Upper lobe of left lung (tissue), 6 donors: ENCODE measurements at places on chromosomes 6 and 20. TPM values are rescaled to one million over a fixed set of nuclear protein-coding genes. Genes with fewer than 3 reads are reported as not detected.

GRCh38 chr6:134564705-134565104, 246.8 kb upstream of the SGK1 start:
- no peak for DNase-seq

DNA sequence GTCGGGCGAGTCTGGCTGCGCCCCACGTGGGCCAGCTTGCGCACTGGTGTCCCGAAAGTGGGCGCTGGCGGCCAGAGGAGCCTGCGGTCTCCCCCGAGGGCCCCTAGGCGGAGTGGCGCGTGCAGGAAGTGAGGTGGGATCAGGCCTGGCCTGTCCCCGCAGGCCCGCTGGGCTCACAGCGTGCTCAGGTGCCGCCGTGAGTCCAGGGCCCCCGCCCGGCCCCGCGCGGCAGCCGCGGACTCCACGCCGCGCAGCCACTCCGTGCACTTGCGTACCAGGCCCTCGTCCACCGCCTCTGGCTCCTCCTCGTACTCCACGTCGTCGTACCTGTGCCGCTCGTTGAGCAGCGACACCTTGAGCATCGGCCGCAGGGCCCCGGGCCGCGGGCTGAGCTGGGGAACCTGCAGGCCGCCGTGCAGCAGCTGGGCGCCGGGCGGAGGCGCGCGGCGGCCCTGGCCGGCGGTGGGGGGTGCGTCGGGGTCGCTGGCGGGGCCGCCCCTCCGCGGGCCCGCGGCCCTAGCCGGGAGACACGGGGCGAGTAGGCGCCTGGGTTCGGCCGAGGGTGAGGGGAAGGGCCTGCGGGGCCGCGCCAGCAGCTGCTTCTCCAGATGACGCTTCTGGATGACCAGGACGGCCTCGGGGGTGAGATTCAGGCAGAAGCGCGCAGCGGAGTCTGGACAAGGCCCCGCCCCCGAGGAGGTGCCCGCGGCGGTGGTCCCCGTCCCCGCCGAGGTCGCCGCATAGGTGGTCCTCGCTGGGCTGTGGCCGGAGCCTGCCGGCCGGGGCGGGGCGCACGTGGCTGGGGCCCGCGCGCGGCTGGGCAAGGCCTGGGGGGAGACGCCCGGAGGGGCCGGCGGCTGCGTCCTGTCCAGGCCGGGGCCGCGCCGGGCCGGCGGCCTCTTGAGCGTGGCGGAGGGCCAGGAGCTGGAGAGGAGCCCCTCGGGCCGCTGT, 835 bp downstream of the PRR18 start:
- DNase-seq: no peak

DNA sequence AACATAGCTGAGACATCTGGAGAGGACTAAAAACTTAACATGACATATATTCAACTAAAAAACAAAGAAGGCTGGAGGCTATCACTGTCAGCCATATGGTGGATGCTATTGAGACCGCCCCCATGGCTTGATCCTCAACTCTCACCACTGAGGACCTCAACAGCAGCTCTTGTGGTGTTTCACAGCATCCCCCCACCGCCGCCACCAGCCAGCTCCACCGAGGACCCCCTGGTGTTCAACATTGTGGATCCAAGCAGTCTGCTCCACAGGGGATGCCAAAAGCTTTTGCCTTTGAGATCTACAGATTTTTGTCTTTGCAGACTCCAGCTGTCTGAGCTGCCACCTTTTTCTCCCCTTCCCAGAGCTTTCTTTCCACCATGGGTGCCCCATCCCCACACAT, 64.6 kb downstream of the NUS1 start:
- DNase-seq: peak; percentile 25

- DNase-seq: no peak
Measured at GRCh38 chr6:139316622-139317317, 25.0 kb upstream of the TXLNB start.

GRCh38 chr6:12593771-12594529, 122.6 kb upstream of the PHACTR1 start:
- peak; percentile 68 for DNase-seq

DNA sequence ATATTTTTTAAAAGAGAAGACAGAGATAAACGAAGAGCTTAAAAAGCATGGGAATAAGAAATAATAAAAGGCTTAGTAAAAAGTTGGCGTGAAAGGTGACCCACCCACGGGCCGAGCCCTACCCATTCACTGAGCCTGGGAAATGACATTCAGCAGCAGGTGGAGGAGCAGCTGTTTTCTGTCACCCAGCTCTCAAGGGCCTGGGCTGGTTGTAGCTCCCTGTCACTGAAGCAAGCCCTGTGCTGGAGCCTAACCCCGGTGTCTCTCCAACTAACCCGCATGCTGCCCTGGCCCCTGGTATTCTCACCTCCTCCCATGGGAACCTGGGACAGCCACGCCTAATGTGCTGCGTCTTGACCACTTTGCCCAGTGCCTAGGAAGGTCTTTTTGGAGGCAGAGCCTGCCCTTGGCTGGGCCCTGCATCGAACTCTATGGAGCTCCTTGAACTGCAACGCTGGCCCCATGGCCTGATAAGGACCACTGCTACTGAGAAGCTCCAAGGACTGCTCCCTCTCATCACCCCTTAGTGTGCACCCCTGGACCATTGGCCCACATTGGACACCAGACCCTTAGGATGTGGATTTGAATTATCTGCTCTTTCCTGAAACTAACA, 68.8 kb upstream of the IYD start:
- no peak for DNase-seq

DNA sequence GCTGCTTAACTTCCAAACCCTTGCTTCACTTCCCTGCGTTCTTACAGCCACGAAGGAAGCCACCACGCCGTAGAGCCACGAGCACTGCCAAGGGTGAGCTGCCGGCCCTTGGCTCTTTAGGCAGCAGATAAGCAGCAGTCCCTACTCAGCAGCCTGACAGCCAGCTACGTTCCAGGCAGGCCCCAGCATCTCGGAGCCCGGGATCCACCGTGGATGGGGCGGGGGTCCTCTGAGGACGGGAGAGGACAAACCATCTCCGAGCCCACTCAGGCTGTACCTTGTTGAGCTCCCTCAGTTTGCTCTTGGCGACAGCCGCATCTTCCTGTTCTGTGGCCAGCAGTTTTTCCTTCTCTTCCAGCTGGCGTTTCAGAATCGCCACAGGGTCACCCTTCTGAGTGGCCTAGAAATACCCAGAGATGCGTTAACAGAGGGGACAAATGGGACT, 40.5 kb downstream of the RRBP1 start:
- DNase-seq: no peak

- no peak for DNase-seq
Measured at GRCh38 chr6:22471132-22471690, 98.2 kb upstream of the HDGFL1 start.

GRCh38 chr20:55893031-55893430, 112.3 kb downstream of the CBLN4 start:
- no peak for DNase-seq

GRCh38 chr6:148192310-148192709, 150.3 kb upstream of the SASH1 start:
- peak; percentile 29 for DNase-seq

DNA sequence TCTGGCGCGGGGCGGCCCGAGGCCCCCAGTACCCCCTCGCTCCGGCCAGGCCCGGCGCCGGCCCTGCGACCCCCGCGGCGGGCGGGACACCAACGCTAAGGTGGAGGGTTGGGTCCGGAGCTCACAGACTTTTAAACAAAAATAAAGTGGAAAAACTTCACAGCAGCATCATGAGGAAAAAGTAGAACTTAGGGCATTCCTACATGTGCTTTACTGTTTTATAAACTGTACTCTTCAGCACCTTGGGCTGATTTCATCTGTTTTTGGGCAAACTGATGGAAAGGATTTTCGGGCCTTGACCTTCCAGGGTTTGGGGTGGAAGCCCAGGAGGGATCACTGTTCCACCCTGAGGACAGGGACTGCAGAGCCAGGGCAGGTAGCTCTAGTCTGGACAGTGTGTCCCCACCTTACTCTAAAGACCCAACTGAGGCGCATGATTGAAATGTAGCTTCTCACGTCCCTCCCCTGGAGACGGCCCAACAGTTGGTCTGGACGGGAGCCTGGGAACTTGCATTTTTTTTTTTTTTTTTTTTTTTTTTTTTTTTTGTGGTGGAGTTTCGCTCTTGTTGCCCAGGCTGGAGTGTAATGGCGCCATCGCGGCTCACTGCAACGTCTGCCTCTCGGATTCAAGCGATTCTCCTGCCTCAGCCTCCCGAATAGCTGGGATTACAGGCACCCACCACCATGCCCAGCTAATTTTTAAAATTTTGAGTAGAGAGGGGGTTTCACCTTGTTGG, 740 bp downstream of the NELFCD start:
- DNase-seq: peak; percentile 20

GRCh38 chr6:14067656-14068055, 49.9 kb upstream of the CD83 start:
- DNase-seq: no peak

DNA sequence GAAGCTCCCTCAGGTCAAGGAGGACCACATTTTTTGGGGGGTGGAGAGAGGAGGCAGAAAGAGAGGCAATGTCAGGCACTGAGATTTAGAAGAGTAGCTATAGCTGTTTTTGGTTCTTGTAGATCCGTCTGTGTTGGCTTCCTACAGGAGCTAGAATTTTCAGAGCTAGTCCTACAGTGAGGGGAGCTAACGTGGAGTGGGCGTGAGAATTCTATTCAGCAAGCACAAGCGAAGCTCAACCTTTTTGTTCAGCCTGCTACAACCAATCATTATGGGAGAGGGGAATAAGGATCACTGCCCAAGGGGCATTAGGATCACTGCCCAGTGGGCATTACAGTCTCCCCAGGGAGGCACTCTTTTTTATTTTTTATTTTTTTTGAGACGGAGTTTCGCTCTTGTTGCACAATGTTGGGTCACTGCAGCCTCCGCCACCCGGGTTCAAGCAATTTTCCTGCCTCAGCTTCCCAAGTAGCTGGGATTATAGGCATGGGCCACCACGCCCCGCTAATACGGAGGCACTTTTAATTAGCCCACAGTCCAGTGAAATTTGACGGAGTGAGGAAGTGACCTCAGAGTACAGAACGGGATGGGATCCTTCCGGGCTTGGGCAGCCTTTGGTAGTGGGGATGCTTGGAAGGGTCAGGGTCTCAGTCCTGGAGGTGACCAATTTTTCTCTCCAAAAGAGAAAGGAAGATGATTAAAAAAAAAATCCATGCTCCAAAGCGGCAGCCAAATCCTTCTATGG, 1.1 kb upstream of the PANK2 start:
- DNase-seq: peak; percentile 38

GRCh38 chr20:58908221-58908620, 55.7 kb downstream of the GNAS start:
- no peak for DNase-seq

- no peak for DNase-seq
Measured at GRCh38 chr6:160043784-160044183, 74.9 kb downstream of the IGF2R start.

DNA sequence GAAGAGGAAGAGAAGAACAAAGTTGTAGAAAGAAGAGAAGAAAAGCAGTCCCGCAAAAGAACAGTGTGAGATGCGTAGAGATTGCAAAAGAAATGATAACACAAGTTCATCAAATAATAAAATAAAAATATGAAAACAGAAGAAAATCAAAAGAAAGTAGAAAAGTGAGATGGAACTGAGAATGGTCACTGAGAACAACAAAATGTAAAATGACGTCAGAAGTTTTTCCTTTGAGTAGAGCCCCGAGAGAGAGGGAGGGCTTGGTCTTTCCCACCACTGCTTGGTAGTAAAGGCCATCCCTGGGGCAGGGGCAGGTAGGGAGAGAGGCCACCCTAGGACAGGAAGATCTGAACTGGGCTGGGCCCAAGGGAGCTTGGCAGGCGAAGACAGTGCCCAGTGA, 533.7 kb downstream of the QKI start:
- no peak for DNase-seq

DNA sequence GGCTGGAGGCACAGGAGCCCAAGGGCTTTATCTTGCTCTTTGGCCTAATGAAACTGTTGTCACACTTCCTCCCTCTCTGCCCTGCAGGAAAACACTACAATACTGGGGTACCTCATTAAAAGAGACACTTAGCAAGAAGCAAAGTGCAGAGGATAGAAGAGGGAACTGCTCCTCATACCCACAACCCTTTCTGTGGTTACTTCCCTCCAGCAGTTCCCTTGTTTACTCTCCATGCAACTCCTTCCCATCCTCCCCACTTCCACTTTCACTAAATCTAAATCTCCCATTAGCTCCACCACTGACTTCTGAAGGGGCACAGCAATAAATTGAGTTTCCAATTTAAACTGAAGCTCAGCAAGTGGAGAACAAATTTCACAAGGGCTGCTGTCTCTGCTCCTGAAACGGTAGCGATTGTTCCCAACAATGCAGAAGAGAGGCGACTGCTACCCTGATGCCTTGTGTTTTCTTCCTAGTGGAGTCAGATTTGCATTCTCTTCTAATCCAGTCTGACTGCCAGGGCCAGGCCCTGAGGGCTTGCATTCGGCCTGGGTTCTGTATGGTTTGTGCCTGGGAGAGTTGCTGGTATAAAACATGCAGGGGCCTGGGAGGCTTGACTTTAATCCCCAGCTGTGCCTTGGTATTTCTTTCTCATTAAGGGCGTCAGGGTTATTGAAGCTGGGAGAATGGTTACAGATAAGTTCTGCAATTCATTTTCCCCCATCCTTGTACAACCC, 454.7 kb downstream of the TFAP2B start:
- peak; percentile 22 for DNase-seq

- no peak for DNase-seq
Measured at GRCh38 chr6:43203029-43203717, 21.2 kb downstream of the CUL9 start.

GRCh38 chr20:58875541-58876134, 23.1 kb downstream of the GNAS start:
- DNase-seq: no peak

DNA sequence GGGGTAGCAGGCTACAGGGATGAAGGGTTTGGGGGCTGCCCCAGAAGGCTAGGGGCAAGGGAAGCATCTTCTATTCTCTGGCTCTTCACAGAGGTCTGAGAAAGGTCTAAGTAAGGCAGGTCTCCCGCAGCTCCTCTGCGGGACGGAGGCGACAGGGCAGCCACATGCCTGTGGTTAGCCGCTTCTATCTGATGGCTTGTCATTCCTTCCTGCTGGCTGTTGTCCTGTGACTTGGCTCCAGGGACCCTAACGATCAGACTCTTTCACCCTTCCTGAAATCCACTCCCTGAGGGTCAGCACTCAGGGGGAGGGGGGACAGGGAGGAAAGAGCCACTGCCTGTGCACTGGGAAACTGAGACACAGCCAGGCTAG, 673 bp downstream of the CST7 start:
- DNase-seq: no peak

DNA sequence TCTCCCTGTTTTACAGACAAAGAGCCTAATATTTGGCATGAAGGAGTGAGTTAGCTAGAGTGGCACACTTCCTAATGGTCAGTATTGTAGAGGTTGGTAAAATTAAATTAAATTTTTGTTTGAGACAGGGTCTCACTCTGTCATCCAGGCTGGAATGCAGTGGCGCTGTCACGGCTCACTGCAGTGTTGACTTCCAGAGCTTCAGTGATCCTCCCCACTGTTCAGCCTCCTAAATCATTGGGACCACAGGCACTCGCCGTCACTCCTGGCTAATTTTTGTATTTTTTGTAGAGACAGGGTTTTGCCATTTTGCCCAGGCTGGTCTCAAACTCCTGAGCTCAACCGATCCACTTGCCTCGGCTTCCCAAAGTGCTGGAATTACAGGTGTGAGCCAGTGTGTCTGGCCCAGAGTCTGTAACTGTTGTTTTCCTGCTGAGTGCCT, 70.9 kb downstream of the SCAND1 start:
- no peak for DNase-seq

ULBP2 gene
- 1.8 TPM for total RNA-seq

RNF182 gene
- total RNA-seq: 2.6 TPM

OR10C1 gene
- not detected for total RNA-seq

CDC25B gene
- 151 TPM for total RNA-seq

PPP1R14C gene
- total RNA-seq: 16.9 TPM

LHFPL5 gene
- total RNA-seq: not detected

SLC22A16 gene
- total RNA-seq: 0.61 TPM

ADGB gene
- total RNA-seq: 34.6 TPM

SOBP gene
- total RNA-seq: 18.8 TPM

MTFR2 gene
- 1.0 TPM for total RNA-seq

CDKAL1 gene
- 15.6 TPM for total RNA-seq

DNMT3B gene
- total RNA-seq: 0.76 TPM
